ENCODE measurements at places on chromosomes 7 and 10.

- no peak for DNase-seq
These were observed 136.2 kb downstream of the PLXDC2 start for GRCh38 chr10:19952224-19953010.

GRCh38 chr7:149353739-149354504 lies 91.9 kb downstream of the ZNF783 start:
- DNase-seq = no peak

- DNase-seq = no peak
These were observed 252.9 kb downstream of the THSD7A start for GRCh38 chr7:11579141-11579540.

GRCh38 chr10:16184096-16184597 lies 252.7 kb upstream of the PTER start:
- DNase-seq = no peak

- no peak for DNase-seq
These were observed 33.5 kb upstream of the CPN1 start for GRCh38 chr10:100114976-100115770.

- no peak for DNase-seq
These were observed 67.2 kb downstream of the ATAD1 start for GRCh38 chr10:87750817-87751216.

GRCh38 chr7:121126801-121127534 lies 138.5 kb downstream of the CPED1 start:
- no peak for DNase-seq
